Pons (tissue), 1 donor: ENCODE measurements at places on chromosomes 16 and 17.
A peak's percentile ranks its signal among the peaks of the same experiment; 100 is the strongest.

- no peak for DNase-seq
Observed at GRCh38 chr17:18093616-18094408, 6.1 kb downstream of the DRG2 start.

DNA sequence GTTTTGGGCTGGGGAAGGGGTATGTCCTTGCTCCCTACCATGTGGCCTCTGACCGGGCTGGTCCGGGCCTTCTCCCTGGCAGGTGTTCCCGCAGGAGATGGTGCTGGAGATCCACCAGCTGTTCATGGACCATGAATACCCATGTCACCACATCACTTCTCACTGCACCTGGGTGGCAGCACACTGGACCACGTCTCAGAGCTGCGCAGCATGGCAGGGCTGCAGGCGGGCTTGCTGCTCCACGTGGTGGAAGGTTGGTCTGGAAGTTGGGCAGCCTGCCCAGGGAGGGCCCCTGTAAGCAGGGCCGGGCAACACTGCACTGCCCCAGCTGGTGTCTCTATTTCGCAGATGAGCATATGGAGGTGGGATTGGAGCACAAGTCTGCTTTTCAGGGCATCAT is 169.5 kb upstream of the ZNF267 start:
- no peak for DNase-seq

DNA sequence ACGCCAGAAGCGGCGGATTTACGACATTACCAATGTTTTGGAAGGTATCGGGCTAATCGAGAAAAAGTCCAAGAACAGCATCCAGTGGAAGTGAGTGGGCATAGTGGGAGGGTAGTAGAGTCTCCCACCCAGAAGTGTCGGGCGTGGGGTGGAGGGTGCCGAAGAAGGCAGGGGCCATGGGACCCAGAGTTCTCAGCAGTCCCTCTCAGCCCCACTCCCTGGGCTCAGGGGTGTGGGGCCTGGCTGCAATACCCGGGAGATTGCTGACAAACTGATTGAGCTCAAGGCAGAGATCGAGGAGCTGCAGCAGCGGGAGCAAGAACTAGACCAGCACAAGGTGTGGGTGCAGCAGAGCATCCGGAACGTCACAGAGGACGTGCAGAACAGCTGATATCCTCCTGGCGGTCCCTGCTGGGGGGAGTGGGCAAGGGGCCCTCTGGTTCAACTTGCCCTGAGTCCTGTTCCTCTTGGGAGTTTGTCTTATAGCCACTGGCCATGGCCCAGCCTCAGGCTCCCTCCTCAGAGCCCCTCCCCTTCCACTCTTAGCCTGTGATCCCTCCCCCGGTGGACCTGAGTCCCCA is 916 bp downstream of the E2F4 start:
- DNase-seq: no peak

- no peak for DNase-seq
Observed at GRCh38 chr16:1122398-1122765, 26.3 kb upstream of the C1QTNF8 start.

- no peak for DNase-seq
Observed at GRCh38 chr17:81271226-81271625, 23.9 kb downstream of the SLC38A10 start.

DNA sequence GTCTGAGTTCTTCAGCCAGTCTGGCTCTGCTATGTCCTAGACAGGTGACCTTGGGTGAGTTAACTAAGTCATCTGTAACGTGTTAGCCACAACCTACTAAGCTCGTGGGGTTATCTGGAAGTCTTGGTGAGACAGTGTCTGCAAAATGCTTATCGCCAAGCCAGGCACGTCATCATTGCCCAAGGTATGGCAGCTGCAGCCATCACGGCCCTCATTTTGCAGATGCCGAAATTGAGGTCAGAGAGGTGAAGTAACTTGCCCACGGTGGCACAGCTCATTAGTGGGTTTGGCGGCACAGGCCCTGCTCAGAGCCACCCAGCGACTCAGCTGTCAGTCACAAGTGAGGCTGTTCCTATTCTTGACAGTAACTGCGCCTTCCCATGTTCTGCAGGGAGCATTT is 79.8 kb downstream of the CMIP start:
- no peak for DNase-seq

DNA sequence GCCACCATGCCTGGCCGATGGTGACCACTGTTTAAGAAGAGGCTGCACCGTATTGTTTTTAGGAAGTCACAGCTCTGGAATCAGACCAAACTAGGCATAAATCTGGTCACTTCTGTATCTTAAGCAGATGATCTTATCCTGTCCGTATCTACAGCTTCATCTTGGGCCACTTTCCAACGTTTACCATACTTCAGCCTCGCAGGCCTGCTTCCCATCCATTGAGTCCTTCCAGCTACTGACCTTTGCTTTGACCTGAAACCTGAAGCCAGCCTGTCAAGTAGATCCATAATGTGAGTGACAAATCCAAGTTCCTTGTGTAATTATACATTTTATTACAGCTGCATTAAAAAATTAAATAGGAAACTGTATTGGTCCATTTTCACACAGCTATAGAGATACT is 1033.0 kb downstream of the CDH11 start:
- no peak for DNase-seq

GRCh38 chr17:76369804-76370203 is 14.6 kb upstream of the SPHK1 start:
- no peak for DNase-seq

DNA sequence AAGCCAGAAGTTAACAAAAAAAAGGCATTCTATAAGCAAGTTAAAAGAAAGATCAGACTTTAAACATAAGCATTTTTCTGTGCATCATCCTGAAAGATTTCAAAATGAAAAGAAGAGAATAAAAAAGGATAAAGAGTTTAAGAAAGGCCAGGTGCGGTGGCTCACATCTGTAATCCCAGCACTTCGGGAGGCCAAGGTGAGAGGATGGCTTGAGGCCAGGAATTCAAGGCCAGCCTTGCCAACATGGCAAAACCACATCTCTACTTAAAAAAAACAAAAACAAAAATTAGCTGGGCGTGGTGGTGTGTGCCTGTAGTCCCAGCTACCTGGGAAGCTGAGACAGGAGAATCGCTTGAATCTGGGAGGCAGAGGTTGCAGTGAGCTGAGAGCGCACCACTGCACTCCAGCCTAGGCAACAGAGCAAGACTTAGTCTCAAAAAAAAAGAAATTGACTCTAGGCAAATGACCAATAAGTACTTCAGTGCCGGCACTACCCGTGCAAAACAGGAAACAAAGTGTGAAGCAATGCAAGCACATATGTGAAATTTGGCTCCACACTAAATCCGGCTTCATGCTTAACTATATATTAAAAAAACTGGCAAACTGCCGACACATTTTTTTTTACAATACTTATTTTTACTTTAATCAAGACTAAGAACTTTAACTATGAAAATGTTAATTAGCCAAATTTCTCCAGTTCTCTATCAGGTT is 83.2 kb upstream of the C17orf78 start:
- no peak for DNase-seq

GRCh38 chr16:24685539-24686432 is 43.7 kb upstream of the TNRC6A start:
- DNase-seq: peak; percentile 51

DNA sequence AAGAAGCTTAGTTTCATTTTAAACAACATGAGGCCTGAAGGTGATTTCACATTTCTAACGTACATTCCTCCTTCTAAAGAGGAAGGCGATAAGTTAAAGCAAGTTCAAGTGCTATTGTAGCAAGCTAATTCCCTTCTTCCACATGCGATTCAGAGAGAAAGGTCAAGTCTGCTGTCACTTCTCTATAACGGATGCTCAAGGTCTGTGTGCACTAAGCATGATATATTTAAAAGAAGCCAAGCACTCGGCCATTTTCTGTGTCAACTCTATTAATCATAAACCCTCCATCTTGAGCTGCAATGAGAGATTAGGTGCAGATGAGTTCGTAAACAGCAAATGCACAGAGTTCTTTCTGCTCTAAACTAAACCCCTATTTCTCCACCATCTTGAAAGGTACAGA is 568.8 kb upstream of the ZFHX3 start:
- DNase-seq: no peak

DNA sequence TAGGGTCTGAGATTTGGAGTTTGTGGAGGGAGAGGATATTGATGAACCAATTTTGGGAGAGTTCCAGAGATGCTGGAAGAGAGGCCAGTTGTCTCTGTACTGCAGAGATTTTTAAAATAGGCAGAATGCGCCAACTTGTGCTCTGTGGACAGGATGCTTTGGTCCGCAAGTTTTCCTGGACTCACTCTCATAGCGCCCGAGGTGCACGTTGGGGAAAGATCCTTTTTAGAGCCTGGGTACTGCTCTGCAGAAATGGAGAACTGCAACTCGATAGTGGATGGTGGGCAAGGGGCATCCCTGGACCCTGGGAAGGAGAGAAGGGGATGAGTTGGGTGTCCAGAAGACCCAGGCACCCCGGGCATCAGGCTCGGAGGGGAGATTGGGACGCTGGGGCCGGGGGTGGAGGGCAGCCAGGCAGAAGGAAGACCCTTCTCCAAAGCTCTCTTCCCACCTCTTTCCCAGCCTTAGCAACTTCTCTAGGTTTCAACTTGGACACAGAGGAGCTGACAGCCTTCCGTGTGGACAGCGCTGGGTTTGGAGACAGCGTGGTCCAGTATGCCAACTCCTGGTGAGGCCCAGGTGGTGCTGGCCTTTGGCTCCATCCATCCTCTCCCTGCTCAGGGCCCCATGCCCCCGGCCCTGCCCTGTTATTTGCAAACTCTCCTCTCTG is 590 bp downstream of the ITGAX start:
- DNase-seq: no peak

GRCh38 chr17:4233668-4234258 is 30.0 kb downstream of the ANKFY1 start:
- no peak for DNase-seq

- DNase-seq: no peak
Observed at GRCh38 chr17:73495641-73496040, 148.6 kb downstream of the SDK2 start.

DNA sequence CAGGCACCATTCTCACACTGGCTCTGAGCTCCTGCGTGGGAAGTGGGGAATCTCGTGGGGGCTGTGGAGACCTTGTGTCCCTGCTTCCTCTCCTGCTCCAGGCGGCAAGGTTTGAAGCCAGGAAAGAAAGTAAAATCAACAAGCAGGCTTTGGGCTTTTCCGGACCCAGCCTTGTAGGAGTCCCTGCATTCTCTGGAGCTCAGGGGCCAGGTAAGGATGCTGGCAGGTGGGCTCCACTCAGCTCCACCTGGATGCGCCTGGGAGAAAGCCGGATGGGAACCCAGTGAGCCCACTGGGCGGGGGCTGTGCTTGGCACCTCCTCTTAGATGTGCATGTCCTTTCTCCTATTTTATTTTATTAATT is 362.5 kb downstream of the SEC14L1 start:
- no peak for DNase-seq

DNA sequence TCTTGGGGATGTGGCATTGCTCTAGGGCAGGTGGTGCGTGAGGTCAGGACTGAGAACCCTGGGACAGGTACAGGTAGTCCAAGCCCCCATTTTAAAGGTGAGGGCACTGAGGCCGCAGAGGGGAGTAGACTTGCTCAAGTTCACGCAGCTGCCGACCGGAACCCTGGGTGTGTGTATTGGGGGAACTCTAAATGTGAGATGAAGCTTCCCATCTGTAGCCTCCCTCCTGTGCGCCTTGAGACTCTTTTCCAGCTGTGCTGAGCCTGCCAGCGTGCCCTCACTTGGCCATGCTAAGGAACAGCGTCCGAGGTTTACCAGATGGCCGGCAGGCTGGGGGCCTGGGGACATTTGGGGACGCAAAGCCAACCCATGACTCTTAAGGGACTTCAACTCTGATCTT is 79.0 kb upstream of the CDC42EP4 start:
- no peak for DNase-seq

- DNase-seq: no peak
Observed at GRCh38 chr17:55421179-55421934, at the start of gene MMD. Gene MMD (minus strand): TSS chr17:55421835. CDS start chr17:55421695, 140 bp downstream.

- DNase-seq: no peak
Observed at GRCh38 chr17:21376081-21376758, at the start of gene KCNJ12. Gene KCNJ12 (plus strand): TSS chr17:21376357. CDS start chr17:21415343, 38,986 bp downstream.

GRCh38 chr17:44655983-44656710 is at the start of gene MEIOC:
Gene MEIOC (plus strand): TSS chr17:44656468. CDS start chr17:44656614, 146 bp downstream.
- DNase-seq: no peak

- DNase-seq: no peak
Observed at GRCh38 chr16:48003206-48003907, 152.4 kb downstream of the ABCC12 start.

DNA sequence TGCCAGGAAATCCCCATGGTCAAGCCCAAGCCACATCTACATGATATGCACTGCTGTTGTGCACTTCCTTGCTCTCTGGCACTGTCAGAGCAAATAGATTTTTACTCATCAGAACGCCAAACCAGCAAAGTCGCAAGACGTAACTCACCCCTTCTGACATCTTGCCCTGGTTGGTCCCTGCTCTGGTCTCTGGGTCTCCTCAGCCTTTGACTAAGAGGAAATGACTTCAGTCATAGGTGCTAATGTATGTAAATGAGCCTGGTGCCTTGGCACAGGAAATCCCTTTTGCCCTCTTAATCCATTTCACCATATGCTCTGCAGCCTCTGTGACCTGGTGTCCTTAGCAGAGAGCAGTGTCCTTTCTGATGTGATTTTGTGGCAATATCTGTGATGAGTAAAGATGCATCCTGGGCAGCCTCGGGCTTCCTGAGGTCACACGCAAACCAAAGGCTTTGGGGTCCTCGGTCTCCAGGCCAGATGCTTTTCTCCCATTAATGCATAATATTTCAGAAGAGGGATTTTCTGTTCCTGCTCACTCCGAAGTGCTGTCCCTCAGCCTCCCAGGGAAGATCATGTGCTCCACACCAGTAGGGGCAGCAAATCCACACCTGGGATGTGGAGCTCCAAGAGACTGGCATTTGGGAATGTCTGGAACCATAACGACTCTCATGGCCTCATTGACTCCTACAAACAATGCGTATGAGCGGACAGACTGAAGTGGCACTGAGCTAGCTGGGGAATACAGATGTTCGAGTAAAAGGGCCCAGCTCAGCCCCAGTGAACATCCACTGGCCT is 66.9 kb downstream of the GP2 start:
- DNase-seq: no peak

- no peak for DNase-seq
Observed at GRCh38 chr17:36205637-36206485, 5.0 kb upstream of the CCL4L2 start.

GRCh38 chr17:14203388-14203787 is 33.3 kb downstream of the CDRT15 start:
- DNase-seq: no peak

GRCh38 chr17:59510611-59511010 is 54.8 kb upstream of the DHX40 start:
- no peak for DNase-seq

GRCh38 chr16:50440531-50440930 is 71.7 kb upstream of the BRD7 start:
- DNase-seq: no peak

GRCh38 chr17:45935710-45936509 is 41.6 kb downstream of the MAPT start:
- no peak for DNase-seq

DNA sequence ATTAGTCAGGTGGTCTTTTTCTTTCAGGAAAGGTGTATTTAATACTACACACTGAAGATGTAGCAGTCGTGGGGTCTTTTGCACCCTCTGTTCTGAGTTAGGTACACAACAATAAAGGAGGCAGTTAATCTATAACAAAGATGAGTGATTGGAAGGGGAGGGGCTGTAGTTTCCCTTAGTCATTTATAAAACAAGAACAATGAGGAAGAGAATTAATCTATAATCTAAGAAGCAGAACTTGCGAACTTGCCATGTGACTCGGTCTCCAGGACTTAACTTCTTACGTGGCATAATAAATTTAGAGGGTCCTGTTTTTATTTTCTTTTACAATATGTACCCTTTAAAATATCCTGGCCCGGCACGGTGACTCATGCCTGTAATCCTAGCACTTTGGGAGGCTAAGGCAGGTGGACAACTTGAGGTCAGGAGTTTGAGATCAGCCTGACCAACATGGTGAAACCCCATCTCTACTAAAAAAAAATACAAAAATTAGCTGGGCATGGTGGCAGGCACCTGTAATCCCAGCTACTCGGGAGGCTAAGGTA is 8.6 kb upstream of the APPBP2 start:
- no peak for DNase-seq
